ENCODE measurements at places on chromosomes 3 and 15. TPM values are rescaled to one million over a fixed set of nuclear protein-coding genes. Genes with fewer than 3 reads are reported as not detected.

Gene THSD4
- total RNA-seq, result 20.1 TPM

Gene RLBP1
- total RNA-seq, result not detected

Gene ARRDC4
- total RNA-seq, result 2.4 TPM

Gene TNNC1
- total RNA-seq, result 0.18 TPM

Gene ST3GAL6
- 23.6 TPM for total RNA-seq

Gene FOXB1
- not detected for total RNA-seq

Gene NEIL1
- total RNA-seq, result 9.4 TPM

Gene KLF15
- total RNA-seq, result 0.63 TPM

Gene ALPK3
- total RNA-seq, result 10.2 TPM

Gene AMT
- total RNA-seq, result 1.2 TPM

Gene TMEM266
- total RNA-seq, result not detected

Gene SAMMSON
- not detected for total RNA-seq

Gene NCBP2
- total RNA-seq, result 71.5 TPM

Gene ANKRD63
- total RNA-seq, result 0.09 TPM

Gene CCR5
- total RNA-seq, result not detected
